Kasumi-1 (cell line): ENCODE measurements at places on chromosomes 4 and X.
A peak's percentile ranks its signal among the peaks of the same experiment; 100 is the strongest.

GRCh38 chr4:183816882-183817509 is 88.1 kb upstream of the STOX2 start:
- no peak for DNase-seq

- DNase-seq: peak; percentile 81
Observed at GRCh38 chr4:15659768-15660570, 4.8 kb upstream of the FBXL5 start.

DNA sequence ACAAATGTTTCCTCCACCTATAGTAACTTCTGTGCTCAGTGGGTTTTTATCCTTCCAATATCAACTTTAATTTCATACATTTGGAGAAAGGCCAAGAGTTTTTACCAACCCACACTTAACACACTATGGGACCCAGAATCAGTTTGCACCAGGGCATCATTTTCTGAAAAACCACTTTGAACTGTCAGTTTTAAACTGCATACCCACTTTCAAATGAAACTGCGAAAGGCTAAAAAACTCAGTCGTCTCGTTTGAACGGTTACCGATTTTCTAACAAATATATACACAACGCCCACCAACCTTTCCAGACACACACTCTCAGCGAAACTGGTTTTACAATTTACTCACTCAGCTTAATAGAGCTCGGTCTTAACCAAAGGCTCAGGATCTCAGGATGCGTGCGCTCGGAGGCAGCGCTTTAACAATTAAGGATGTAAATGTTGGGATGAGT is 376 bp downstream of the ABCG2 start:
- DNase-seq: no peak

DNA sequence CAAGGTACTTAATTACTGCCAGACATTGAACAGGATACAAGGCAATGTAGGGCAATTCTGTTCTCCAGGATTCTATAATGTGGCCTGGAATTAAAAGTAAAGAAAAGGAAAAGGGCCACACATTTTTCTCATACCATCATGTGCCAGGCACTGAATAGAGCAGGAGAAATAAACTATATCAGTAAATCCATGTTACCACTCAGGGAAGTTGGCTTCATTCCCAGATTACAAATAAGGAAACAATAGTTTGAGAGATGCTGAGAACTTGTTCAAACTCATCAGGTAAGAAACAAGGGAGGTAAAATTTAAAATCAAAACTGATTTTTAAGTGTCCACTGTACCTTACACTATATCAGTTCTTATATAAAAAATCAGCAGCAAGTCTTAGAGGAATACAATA is 645.0 kb upstream of the ATOH1 start:
- DNase-seq: no peak

DNA sequence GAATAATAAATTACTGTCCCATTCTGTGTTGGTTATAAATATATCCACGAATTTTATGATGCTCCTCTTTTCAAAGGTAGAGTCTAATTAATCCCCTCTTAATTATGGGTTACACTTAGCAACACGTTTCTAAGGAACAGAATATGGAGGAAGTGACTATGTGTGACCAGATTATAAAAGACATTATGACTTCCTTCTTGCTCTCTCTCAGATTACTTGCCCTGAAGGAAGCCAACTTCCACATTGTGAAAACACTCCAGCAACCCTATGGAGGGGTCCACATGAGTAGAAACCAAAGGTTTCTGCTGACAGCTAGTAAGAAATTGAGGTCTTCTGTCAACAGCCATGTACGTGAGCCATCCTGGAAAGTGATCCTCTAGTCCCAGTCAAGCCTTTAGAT is 59.3 kb downstream of the WDFY3 start:
- DNase-seq: peak; percentile 68

- no peak for DNase-seq
Observed at GRCh38 chrX:17737986-17738713, 857 bp downstream of the SCML1 start.

GRCh38 chr4:80006935-80007744 is 65.9 kb downstream of the ANTXR2 start:
- DNase-seq: peak; percentile 26

- peak; percentile 71 for DNase-seq
Observed at GRCh38 chrX:44106864-44107263, 133.7 kb upstream of the NDP start.
